Central memory CD8-positive, alpha-beta T cell (primary cell): ENCODE measurements at places on chromosomes 16 and 17.

- DNase-seq, result no peak
These were observed 354.0 kb downstream of the FOXL1 start for GRCh38 chr16:86932130-86932982.

GRCh38 chr17:59124665-59125064 is 18.0 kb upstream of the TRIM37 start:
- DNase-seq, result no peak

DNA sequence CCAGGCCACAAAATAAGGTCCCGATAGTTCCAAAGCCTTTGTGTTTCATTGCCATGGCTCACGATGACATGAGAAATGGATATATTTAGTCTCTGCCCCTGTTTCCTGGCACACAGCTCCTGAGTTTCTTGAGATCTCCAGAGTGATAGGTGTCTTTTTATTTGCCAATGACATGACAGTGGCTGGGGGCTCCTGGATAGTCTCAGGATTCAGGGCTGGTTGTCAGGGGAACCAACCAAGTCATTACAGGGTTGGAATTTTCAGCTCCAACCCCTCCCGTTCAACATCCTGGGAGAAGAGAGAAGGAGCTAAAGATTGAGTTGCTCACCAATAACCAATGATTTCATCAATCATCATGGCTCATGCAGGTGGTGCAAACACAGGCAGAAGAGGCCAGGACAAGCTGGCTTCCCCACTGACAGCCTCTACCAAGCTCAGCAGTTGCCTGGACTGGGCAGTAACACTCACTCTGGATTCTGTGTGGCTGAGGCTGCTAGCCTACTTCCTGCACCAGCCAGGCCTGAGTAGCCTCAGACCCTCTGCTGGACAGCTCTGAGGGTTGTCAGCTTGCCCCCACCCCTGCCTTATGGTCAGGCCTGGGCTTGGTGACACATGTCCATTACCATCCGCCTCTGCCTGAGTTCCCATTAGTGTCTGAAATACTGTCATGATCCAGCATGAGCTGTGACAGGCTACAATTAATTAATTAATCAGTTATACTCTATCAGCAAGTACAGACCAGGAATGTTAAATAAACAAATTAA is 534.4 kb upstream of the CDH5 start:
- DNase-seq, result no peak

DNA sequence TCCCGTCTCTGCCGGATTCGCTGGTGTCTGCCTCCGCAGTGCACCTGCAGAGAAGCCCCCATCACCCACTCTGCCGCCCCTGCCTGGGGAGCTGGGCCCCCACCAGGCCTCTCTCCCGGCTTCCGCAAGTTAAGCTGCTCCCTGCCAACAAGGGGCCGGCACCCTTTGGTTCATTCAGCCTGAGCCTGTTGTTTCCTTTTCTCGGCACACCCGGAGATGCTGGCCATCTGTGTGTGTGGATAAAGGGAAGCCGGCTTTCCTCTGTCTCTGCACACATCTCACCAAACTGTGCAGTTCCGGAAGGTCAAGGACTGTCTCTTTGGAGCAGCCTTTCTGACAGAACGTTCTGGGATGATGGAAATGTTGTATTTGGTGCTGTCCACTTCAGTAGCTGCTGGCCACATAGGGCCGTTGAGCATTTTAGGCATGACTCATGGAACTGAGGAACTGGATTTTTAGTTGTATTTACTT is 6.8 kb downstream of the MAPK8IP3 start:
- no peak for DNase-seq

GRCh38 chr16:86396901-86397311 is 113.4 kb upstream of the FOXF1 start:
- no peak for DNase-seq

DNA sequence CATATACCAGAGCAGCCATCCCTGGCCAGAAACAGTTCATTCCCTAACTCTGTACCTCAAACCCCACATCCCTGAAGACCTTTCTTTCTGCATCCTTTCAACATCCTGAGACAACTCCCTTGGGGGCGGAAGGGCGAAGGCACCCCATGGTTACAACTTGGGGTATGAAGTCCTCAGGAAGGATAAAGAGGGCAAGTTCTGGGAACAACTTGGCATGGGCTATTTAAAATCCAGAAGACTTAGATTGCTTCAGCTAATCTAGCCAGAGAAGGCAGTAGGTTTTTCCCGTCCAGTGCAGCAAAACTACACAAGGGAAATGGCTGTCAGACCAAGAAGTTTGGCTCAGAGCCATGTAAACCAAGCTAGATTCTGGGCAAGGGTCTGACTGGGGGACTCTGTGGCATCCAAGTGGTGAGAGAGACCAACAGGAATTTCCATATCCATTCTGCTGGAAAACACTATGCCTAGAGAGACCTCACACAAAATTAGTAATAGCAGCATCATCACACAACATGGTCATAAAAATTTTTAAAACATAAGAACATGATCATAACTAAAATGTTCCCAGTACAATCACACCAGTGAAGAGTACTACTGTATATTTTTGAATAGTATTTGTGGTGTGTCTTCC is 113.2 kb downstream of the CDYL2 start:
- DNase-seq, result no peak

DNA sequence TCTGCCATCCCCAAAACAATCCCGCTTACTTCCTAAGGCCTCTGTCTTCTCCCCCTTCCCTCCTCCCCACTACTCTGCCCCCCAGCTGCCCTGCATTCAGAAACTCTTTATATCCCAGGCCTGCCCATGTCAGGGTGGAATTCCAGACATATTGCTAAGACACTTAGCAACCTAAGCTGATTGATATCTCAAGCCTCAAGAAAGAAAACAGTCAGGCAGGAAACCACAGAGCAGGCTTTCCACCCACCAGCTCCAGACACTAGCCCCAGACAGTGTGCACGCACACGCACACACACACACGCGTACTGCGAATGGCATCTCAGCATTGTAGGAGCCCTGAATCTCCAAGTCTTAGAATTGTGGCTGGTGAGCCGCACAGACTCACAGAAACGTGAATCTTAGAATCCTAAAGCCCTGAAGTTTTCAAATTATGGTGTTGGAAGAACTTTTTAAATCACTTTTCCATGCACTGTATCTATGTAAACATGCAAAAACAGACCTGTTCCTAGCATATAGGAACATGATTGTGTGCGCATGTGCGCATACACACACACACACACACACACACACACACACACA is 8.8 kb upstream of the LPCAT2 start:
- DNase-seq, result no peak

DNA sequence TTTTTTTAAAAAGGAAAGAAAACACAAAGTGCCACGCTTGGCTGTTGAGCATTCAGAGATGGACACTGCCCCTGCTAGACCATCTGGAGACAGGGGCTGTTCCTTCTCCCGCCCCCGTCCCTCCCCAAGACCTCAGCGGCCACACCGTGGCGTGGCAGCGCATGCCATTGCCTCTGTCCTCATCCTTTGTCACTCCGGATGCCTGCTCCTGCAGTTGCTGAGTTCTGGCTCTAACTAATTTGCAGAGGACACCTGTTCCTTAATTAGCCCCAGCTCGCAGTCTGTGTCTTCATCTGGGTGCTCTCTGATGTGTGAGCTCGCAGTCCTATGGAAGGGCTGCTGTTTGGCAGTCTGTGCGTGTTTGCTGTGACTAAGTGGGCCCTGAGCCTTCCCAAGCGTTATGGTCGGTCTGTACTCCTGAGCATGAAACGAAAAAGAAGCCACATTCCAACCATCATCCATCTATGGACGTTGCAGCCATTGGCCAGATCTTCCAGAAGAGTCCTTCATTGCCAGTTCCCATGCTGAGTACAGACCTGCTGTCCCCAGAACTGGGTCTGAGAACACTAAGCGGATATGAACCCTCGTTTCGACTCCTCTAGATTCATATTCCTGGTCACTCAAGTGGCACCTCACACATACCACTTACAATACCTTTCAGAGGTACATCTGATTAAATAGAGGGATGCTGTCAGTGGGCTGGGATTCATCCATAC is 40.9 kb upstream of the NAT9 start:
- DNase-seq, result no peak

DNA sequence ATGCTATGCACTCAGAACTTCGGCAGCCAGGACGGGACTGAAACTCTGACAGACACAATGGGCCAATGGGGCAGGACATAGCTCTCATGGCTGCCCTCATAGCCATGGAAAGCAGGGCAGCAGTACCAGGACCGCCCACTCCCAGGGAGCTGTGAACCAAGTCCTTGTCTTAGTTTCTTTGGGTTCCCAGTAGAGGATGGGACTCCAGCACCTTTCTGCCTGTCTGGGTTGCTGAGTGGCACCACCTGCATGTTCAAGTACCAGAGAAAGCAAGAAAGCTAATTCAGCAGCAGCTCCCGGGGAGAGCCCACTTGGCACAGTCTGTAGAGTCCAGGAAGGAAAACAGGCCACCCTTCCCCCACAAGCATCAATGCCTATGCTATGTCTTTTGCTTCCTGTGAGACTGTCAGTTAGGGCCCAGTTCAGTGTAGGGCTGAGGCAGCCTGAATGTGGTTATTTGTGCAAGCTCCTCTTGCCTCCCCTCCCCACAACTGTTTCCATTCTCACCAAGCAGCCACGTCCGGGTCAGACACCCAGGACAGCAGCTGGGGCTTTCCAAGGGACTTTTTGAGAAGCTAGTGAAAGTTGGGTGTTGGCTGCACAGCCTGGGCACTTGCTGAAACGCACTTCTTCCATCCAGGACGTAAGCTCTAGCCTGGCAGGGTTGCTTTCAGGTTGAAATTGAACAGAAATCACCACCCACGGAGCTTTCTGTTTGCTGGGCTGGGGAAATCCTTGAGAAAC is 7.8 kb downstream of the SUPT4H1 start:
- DNase-seq, result peak; percentile 90

DNA sequence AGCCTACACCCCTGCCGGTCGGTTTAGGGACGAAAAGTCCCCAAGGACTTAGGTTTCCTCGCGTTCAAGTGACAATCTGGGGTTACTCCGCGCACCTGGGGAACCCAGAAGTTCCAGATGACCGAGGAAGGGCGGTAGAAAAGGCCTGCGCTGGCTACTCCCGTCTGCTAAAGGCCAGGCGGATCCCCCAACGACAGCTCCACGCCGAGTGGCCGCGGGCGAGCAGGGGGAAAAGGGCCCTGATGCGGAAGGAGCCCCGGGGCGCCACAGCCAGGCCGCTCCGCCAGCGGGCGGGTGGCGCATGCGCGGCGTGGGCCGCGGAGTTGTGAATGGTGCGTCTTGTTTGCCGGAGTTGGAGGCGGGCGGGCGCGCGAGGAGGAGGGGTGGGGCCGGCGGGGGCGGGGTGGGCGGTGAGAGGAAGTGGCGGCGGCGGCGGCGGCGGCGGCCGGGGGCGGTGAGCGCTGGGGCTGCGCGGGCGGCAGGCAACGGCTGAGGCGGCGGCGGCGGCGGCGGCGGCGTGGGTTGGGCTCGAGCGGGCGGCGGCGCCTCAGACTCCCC is at the start of gene CBFB:
Gene CBFB, plus strand, starts transcription at position 454 of the 558 bp plus-strand sequence. CDS start 259 bp downstream, outside the sequence.
- peak; percentile 91 for DNase-seq

- no peak for DNase-seq
These were observed 60.7 kb downstream of the ABCC6 start for GRCh38 chr16:16162591-16162990.

DNA sequence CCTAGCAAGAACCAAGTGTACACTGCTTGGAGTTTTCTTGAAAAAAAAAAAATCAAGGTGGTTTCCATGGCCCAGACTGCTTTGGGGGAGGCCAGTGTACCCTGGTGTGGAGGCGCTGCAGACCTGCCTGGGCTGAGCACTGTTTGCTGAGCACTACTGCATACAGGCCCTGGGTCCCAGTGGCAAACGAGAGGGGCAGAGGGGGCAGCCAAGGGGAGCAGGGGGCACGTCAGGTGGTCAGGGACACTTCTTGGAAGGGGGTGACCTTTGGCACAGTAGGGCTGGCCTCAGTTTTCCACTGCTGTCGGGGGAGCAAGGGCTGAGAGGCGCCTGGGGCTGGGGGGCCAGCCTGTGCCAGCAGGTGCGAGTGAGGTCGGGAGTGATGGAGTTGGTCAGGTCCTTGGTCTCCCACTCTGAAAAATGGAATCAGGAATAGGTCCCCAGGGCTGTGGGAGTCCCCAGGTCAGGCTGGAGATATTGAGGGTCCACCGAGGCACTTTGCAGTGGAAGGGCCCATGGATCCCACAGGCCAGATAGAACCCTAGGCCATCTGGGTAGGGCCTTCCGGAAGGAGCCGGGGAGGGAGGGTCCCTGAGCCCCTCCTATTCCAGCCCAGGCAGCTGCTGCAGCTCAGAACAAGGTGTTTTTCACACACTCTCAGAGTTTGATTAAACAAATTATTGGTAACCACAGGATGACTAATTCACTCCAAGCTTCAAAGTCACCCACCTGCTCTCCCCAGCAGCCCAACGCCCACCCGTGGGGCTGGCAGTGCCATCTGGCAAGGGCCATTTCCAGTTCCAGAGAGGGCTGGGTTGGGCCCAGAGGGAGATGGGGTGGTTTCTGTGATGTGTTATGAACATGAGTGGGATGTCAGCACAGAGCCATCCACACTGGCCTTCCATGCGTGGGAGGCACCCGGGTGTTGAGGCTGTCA is 3.5 kb downstream of the ZFPM1 start:
- DNase-seq, result peak; percentile 37

- DNase-seq, result no peak
These were observed 22.3 kb downstream of the ERN1 start for GRCh38 chr17:64107500-64108236.

DNA sequence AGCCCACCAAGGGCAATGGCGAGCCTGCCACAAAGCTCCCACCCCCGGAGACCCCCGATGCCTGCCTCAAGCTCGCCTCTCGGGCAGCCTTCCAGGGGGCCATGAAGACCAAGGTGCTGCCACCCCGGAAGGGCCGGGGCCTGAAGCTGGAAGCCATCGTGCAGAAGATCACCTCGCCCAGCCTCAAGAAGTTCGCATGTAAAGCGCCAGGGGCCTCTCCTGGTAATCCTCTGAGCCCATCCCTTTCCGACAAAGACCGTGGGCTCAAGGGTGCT is 40.1 kb downstream of the SREBF1 start:
- no peak for DNase-seq

GRCh38 chr16:65095090-65095728 is 26.7 kb downstream of the CDH11 start:
- no peak for DNase-seq

DNA sequence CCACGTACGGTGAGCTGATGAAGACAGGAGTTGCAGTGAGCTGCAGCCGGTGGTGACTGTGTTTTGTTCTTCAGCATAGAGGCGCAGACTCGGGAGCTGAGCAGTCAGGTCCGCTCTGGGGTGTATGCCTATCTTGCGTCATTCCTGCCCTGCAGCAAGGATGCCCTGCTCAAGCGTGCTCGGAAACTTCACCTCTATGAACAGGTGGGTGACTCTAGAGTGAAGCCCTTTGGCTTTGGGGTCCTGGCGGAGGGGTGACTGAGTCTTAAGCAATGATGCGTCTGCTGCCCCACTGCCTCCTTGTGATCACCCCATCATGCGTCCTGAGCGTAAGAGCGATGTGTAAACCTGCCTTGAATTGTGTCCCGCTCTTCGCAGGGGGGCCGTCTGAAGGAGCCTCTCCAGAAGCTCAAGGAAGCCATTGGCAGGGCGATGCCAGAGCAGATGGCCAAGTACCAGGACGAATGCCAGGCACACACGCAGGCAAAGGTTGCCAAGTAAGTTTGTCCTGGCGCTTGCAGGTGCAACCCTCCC is 22.9 kb downstream of the UBN1 start:
- no peak for DNase-seq
